ENCODE measurements at places on chromosomes 16 and 17.

- no peak for DNase-seq
Measured at GRCh38 chr16:88924834-88925539, 52.0 kb downstream of the CBFA2T3 start.

DNA sequence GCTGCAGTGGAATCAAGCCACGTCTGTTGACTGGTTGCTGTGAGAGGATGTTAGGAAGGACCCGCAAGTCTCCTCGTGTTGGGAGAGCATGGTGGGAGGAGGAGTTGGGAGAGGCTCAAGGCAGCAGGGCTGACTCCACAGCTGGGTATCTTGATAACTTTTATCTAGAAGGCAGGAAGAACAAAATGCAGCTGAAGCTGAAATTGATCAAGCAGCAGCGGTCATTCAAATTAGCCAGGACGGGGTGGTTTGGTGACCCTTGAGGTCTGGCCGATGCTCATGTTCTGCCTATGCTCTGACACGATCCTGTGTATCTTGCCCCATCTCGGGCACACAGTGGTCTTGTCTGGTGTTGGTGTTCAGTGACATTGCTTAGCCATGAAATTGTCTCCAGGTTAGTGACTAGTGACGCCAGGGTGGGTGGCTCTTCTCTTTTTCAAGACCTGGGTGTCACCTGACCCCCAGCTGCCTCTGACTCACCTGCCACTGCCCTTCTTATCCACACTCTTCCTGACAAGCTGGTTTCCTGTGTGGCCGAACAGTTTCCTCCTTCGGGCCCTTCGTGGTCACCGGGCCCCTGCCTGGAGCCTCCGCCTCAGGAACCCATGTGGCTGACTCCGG is 19.1 kb downstream of the NPTX1 start:
- peak; percentile 50 for DNase-seq

DNA sequence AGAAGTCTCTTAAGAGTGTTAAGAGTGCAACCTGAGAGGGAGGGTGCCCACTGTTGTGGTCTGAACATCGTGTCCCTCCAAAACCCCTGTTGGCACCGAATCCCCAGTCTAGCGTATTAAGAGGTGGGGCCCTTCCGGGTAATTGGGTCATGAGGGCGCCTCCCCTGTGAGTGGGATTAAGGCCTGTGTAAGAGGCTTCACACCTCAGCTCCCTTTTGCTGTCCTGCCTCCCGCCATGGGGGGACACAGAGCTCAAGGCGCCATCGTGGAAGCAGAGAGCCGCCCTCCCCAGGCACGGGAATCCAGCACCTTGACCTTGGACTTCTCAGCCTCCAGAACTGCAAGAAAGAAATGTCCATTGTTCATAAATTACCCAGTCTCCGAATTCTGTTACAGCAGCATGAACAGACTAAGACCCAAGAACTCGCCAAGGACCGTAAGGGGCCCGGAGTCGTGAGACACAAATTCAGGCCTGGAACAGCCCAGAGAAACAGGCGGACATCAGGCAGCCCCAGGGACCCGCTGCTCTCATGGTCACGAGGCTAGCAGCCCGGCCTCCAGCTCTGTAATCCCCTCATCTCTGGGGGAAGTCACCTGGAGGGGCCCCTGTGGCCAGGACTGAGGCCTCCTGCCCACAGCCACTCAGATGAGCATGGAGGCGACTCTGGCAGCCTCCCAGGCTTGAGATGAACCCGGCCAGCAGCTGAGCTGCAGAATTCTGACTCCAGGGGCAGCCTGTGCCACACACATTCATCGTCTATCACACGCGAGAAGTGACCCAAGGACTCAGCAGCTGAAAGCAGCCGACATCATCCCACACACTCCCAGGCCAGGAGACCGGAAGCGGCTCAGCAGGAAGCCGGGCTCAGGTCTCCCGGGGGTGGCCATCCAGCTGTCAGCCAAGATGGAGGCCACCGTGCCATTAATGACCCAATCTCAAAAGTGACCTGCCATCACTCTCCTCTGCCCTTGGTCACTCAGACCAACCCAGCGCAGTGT is 12.8 kb upstream of the CHMP6 start:
- DNase-seq, result no peak

DNA sequence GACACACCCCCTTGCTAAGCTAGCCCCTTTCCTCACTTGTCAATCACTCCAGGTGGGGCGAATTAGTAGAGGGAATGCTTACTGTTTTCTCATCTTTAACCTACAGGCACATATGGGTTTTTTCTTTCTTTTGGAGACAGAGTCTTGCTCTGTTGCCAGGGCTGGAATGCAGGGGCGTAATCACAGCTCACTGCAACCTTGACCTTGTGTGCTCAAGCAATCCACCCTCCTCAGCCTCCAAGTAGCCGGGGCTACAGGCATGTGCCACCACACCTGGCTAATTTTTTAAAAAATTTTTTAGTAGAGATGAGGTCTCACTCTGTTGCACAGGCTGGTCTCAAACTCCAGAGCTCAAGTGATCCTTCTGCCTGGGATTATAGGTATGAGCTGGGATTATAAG is 38.7 kb upstream of the RHBDL3 start:
- no peak for DNase-seq

- no peak for DNase-seq
Measured at GRCh38 chr16:3854750-3855541, 25.6 kb downstream of the CREBBP start.

DNA sequence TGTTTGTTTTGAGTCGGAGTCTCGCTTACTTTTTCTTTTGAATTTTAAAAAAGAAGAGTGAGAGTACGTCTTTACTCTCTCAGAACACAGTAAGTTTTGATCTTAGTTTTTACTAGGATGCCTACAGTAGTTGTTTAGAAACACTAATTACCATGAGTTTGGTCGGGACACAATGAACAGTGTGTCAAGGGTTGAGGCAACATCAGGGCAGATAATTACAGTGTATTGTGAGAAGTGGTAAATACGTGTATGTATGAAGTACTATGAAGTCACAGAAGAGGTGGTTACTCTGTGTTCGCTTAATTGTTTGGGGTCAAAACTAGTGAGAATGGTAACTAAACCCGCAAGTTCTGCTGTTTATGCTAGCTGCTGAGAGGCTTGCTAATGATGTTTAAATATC is 18.2 kb downstream of the PAFAH1B1 start:
- no peak for DNase-seq

DNA sequence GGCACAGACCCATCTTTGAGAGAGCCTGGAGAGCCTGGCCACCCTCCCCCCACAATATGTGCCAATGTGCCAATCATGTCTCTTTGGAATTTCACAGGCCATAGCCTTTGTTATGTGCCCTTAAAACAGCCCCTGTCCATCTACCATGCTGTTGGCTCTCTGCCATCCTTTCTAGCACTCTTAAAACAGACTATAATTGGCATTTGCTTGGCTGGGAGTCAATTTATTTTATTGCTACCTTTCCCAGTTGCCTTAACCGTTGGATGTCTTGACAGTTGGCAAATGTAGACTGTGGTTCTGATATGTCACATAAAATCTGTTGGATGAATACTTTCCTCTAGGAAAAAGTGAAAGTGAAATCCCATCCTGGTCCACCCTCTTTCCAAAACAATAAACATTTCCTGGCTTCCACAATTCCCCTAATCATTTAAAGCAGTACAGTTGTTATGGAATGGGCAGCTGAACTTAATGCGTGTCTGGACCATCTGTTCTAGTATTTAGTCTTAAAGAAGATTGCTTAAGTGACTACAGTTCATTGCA is 394.0 kb downstream of the KCNJ2 start:
- no peak for DNase-seq

DNA sequence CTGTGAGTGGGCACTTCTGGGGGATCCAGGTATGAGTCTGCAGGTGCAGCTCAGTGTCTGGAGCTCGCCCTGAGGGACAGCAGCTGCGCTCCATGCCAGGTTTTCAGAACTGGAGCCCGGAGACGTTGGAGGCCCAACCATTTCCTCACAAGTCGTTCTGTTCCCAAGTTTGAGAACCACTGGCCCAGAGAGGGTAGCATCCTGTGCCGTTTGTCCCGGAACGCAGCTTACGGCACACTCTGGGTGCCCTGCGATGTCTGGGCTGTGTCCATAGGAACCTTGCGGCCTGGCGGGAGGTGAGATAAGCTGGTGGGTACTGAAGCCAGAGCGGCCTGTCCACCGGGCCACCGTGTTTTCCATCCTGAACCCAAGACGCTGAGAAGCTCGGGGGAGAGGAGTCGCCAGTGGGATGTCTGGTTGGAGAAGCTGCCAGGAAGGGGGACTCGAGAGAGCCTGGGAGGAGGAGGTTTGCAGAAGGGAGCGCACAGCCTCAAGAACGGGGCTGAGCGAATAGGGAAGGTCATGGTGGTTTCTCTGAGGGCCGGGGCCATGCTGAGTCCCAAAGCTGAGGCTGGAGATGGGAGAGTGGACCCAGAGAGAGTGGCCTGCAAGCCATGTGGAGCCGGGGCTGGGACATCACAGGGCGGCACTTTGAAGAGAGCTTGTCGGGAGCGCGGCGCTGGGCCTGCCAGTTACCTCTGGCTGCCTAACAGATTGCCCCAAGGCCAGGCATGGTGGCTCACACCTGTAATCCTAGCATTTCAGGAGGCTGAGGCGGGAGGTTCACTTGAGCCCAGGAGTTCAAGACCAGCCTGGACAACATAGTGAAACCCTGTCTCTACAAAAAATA is 211.0 kb upstream of the GSE1 start:
- no peak for DNase-seq

DNA sequence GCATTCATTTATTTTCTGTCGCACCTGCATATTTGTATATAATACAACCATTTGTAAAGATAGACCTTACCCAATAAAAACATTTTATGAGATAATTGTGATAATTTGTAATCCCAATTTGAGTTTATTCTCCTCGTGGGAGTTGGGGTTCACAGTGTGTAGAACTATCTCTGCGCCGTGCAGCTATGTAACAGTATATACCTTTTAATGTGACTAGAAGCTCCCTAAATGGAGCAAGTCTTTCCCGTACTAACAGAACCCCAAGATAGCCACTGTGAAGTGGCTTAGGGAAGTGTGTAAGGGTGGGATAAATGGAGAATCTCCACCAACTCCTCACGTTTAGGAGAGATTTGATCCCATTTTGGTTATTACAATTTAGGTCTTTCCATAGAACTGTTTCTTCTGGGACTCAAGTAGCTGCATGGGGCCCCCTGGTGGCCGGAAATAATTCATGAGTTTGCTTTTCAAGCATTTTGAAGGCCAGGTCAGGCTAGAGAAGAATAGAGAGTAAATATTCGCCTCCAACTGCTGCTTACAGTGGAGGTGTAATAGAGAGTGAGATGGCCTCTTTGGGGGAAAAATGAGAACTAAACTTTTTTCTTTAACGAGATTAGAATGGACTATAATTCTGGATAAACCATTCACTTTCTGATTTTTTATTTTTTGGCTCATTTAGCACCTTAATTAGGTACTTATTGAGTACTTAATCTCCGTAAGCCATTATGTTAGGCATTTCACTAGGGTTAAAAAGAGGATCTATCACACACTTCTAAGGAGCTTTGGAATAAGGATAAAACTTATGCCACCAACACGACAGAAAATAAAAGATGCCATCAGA is 4.5 kb downstream of the TMEM100 start:
- DNase-seq, result peak; percentile 75

All from activated naive CD4-positive, alpha-beta T cell treated with anti-CD3 and anti-CD28 coated beads, Interleukin-2, amount 10 ng/mL, durations not matched to agents 7 days and 5 days (primary cell).